IPS DF 6.9 (cell line): ENCODE measurements at places on chromosomes 11 and 22.

DNA sequence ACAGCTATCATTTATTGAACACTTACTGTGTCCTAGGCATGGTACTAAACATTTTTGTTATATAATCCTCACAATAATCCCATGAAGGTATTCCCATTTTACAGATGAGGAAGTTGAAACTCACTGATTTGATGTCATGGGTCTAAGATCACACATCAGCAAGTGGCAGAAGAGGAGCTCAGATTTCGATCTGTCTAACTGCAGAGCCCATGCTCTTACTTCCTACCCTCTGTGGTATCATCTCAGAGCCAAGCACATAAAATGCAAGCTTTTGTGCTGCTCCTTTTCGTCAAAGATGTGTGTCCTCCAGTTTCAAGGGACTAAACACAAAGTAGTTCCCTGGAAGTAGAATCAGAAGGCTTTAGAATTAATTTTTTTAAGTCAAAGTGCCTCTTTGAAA is 71.1 kb downstream of the ARFGAP2 start:
- H3K36me3 ChIP-seq: no peaks in the 10 kb centered on the region
- no peaks in the 10 kb centered on the region for H3K4me1 ChIP-seq
- H3K27ac ChIP-seq: no peak overlapping the region
- no peak for DNase-seq
- H3K4me3 ChIP-seq: no peak overlapping the region

GRCh38 chr22:37303821-37304274 is 21.5 kb downstream of the CYTH4 start:
- no peak overlapping the region for H3K27ac ChIP-seq
- peaks cover 2% of the 10 kb centered on the region; the same call in 1 of the 2 replicates for H3K4me1 ChIP-seq
- no peak for DNase-seq
- no peak overlapping the region for H3K4me3 ChIP-seq

- H3K4me3 ChIP-seq: no peak overlapping the region
- no peak for DNase-seq
- H3K36me3 ChIP-seq: no peaks in the 10 kb centered on the region
- no peaks in the 10 kb centered on the region for H3K4me1 ChIP-seq
- no peak overlapping the region for H3K27ac ChIP-seq
These were observed 51.4 kb upstream of the RASD2 start for GRCh38 chr22:35489239-35489638.

DNA sequence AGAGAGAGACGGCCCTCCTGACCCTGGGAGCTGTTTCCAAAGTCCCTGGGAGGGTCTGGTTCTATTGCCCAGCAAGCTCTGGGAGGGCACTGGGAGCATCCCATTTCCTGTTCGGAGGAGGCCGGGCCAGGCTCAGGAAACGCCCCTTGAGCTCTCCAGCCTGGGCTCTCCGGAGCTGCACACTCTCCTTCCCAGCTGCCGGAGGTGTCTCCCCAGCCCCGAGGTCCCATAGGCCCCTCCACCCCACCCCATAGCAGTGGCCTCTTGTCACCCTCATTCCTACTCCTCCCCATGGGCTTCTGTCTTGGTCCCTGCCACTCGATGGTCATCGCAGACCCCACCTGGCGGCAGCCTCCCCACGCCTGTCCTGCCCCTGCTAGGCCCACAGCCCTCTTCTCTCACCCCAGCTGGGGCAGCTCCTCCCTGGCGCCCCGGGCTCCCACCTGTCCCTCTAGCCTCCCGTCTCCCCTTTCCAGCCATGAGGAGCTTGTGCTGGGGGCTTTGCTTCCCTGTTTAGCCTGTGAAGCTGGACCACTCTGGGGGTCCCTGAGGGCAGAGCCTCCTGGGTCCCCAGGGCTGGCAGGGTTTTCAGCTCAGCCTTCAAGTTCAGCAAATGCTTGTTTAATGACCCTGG is 2.8 kb downstream of the TSPAN32 start:
- H3K27me3 ChIP-seq: no peaks in the 10 kb centered on the region
- H3K27ac ChIP-seq: no peak overlapping the region
- no peak for DNase-seq
- no peaks in the 10 kb centered on the region; the same call in 1 of the 2 replicates for H3K36me3 ChIP-seq

DNA sequence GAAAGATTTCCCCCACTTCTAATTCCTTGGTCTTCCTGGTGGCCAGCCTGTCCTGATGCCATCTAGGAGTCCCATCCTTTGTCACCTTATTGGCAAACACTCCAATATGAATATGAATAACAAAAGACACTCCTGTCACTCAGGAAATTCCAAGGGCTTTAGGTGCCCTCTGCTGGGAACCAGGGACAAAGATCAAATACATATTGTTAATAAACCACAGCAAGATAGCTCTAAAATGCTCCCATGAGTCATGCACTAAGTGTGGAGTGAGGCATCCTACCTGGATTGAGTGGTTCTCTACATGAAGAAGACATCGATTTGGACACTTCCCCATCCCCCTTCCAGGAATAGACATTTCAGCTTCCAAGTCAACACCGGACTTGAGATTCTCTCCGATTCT is 823.6 kb downstream of the TBC1D22A start:
- H3K4me1 ChIP-seq: no peaks in the 10 kb centered on the region
- no peak overlapping the region for H3K27ac ChIP-seq
- no peak for DNase-seq

- H3K27me3 ChIP-seq: no peaks in the 10 kb centered on the region
- no peak for DNase-seq
These were observed 40.1 kb downstream of the EIF4ENIF1 start for GRCh38 chr22:31449506-31449905.

DNA sequence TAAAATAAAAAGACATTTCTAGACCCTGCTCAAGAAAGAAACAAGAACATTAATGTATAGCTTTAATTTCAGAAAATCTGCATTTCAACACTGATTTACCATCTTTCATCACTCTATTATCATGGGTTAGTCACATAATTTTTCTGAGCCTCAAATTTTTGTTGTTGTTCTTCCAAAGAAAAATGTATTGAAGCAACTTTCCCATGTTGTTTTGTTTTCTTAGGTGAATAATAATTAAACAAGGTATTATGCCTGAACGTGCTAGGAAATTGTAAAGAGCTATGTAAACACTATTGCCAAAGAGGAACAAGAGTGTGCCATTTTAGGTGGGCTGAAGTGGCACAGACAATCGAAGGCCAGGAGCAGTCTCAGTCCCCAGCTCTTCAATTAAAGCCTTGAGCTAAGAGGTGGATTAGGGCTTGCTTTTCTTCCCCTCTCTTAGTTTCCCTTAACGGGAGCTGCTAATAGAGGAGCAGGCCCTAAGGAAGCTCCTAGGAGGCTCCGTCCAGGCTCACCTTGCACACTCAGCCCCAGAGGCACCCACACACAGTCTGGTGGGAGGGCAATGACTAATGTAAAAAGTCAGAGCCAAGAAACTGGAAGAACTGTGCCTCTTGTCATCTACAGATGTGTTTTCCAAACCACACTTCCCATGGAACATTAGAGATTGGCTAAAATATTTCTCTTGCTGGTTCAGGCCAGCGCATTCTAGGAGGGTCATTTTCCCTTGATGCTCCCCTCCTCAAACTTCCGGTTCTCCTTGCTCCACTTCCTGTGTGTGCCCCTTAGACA is 8.8 kb upstream of the UBASH3B start:
- no peak overlapping the region for H3K27ac ChIP-seq
- no peaks in the 10 kb centered on the region for H3K4me1 ChIP-seq
- H3K27me3 ChIP-seq: no peaks in the 10 kb centered on the region

GRCh38 chr11:95575517-95575916 is 214.1 kb downstream of the FAM76B start:
- H3K4me1 ChIP-seq: no peaks in the 10 kb centered on the region
- H3K36me3 ChIP-seq: no peaks in the 10 kb centered on the region
- H3K27me3 ChIP-seq: no peaks in the 10 kb centered on the region

DNA sequence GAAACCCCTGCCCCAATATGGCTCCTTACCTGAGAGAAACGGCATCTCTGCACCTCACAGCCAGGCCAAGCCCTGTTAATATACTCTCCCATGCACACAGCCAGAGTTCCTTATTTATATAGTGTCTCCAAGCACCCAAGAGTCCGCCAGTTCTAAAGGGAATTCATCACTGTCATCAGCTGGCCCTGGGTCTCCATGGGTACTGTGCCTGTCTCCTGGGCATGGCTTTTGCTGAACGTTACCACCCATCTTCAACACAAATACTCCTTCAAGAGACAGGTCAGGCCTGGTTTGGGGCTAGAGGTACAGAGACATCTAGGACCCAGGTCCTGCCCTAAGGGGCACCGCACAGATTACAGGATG is 1.6 kb upstream of the ATG16L2 start:
- DNase-seq: no peak
- H3K4me1 ChIP-seq: peaks cover 4% of the 10 kb centered on the region; the same call in 1 of the 2 replicates
- no peak overlapping the region for H3K4me3 ChIP-seq

DNA sequence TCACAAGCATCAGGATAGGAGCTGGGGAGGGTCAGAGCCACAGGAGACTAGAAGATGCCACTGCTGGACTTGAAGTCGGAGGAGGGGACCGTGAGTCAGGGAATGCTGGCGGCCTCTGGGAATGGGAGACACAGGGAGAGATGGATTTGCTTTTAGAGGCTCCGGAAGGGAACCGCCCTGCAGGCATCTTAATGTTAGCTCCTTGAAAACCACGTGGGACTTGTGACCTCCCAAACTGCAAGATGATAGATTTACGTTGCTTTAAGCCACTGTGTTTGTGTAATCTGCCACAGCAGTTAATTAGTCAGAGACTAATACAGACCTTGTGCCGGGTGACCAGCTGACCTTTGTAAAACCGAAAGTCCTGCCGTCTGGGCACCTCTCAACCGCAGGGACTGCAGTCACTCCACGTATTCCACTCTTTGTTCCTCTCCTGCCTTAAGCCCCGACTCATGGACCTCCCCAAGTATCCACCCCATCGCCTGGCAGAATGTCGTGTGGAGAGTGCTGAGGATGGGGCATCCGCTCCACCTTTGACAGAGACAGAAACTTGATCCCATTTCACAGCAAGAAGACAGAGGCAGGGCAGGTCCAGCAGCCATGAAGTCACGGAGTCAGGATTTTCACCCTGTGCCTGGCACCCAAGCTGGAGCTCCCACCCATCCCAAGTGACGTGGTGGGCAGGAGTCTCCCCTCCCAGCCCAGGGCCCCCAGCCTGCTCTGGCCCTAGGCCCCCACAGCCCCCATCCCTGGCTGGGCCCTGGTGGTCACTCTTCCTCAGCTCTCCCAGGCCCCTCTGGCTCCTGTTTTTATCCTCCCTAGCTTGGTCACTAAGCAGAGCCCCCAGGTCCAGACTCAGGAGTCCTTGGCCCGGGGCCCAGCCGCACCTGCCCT is 19.4 kb upstream of the CTSD start:
- H3K27ac ChIP-seq: no peak overlapping the region
- peaks cover 1% of the 10 kb centered on the region; the same call in 1 of the 2 replicates for H3K4me1 ChIP-seq
- no peak overlapping the region for H3K4me3 ChIP-seq
- H3K27me3 ChIP-seq: no peaks in the 10 kb centered on the region

GRCh38 chr11:36452961-36453360 is 57.1 kb downstream of the TRAF6 start:
- H3K4me3 ChIP-seq: no peak overlapping the region
- no peak overlapping the region for H3K27ac ChIP-seq
- 0 out of 2 replicates have a peak, but pooled peaks cover 4% of the 10 kb centered on the region for H3K4me1 ChIP-seq
- DNase-seq: no peak

GRCh38 chr11:130698174-130698573 is 218.1 kb downstream of the SNX19 start:
- no peak overlapping the region for H3K27ac ChIP-seq
- no peaks in the 10 kb centered on the region for H3K27me3 ChIP-seq
- H3K4me1 ChIP-seq: no peaks in the 10 kb centered on the region
- no peak for DNase-seq
- no peak overlapping the region for H3K4me3 ChIP-seq

GRCh38 chr11:86396396-86396795 is 21.7 kb downstream of the CCDC81 start:
- H3K36me3 ChIP-seq: no peaks in the 10 kb centered on the region
- H3K27me3 ChIP-seq: no peaks in the 10 kb centered on the region
- no peak overlapping the region for H3K27ac ChIP-seq
- 0 out of 2 replicates have a peak, but pooled peaks cover 2% of the 10 kb centered on the region for H3K4me1 ChIP-seq
- no peak for DNase-seq

DNA sequence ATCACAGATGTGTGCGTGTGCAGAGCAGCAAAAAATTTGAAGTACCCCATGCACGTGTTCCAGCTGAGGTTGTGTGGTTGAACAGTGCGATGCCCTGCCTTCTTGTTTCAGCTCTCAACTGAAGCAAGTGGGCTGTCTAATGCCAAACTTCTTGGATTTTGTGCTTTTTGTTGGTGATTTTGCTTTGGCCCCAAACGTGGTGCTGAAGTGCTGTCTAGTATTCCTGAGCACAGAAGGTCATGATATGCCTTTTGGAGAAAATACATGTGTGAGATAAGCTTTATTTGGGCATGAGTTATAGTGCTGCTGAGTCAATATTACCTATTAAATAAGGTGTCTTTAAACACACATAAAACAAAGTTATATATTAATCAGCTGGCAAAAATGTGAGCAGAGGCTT is 14.1 kb downstream of the YDJC start:
- H3K27me3 ChIP-seq: no peaks in the 10 kb centered on the region
- H3K36me3 ChIP-seq: peaks cover 4% of the 10 kb centered on the region; the same call in 1 of the 2 replicates
- H3K4me1 ChIP-seq: no peaks in the 10 kb centered on the region; the same call in 1 of the 2 replicates
- DNase-seq: no peak

GRCh38 chr11:112610494-112610893 is 349.8 kb upstream of the PLET1 start:
- H3K4me1 ChIP-seq: peaks cover 2% of the 10 kb centered on the region
- H3K27ac ChIP-seq: no peak overlapping the region
- no peak overlapping the region for H3K4me3 ChIP-seq
- DNase-seq: no peak

DNA sequence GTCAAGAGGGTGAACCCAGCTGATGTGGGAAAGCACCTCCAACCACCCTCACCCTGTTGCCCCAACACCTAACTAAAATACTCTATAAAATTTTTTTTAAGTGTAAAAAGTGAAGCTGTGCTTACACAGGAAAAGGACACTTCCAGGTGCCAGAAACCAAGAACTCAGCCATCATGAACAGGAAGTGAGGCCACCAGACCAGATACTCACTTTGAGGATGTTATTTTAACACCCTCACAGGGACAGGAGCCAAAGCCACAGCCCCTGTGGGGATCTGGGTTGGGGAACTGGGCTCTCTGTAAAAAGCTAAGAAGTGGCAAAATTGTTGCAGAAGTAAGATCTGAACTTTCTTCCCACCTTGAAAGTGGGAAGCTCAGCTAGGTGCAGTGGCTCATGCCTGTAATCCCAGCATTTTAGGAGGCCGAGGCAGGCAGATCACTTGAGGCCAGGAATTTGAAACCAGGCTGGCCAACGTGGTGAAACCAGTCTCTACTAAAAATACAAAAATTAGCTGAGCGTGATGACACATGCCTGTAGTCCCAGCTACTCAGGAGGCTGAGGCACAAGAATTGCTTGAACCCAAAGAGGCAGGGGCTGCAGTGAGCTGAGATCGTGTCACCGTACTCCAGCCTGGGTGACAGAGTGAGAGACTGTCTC is 3.8 kb downstream of the RSPH14 start:
- no peaks in the 10 kb centered on the region for H3K27me3 ChIP-seq
- no peaks in the 10 kb centered on the region for H3K36me3 ChIP-seq
- no peak overlapping the region for H3K27ac ChIP-seq
- H3K4me1 ChIP-seq: peaks cover 1% of the 10 kb centered on the region; the same call in 1 of the 2 replicates
- no peak for DNase-seq
- H3K4me3 ChIP-seq: no peak overlapping the region
